ENCODE measurements at places on chromosomes 16 and 17.

GRCh38 chr17:48179071-48179945 lies 71.7 kb downstream of the SNX11 start:
- DNase-seq = no peak

DNA sequence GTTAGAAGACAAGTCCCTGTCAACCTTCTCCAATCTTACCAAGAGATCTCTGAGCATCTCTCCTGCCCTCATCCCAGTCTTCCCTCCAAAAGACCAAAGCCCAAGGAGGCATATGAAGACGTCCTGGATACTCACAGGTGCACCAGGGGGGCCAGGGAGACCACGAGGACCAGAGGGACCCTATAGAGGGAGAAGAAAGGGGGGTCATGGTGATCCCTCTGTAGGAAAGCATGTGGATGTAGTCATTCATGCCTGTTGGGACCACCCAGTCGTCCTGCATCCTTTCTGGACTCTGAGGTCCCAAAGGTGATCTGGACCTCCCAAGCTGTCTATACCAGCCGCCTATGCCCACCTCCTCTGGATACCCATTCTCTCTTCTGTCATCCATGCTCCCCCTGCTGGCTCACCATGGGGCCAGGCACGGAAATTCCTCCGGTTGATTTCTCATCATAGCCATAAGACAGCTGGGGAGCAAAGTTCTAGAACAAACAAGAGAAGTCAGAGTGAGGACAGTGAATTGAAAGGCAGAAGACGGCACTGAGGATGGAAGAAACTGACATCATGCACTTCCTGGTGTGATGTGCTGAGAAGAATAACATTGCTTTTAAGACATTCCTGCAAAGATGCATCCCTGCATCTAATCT lies 3.3 kb downstream of the COL1A1 start:
- peak; percentile 24 for DNase-seq

- no peak for DNase-seq
Observed at GRCh38 chr17:27207073-27207513, 86.8 kb upstream of the WSB1 start.

DNA sequence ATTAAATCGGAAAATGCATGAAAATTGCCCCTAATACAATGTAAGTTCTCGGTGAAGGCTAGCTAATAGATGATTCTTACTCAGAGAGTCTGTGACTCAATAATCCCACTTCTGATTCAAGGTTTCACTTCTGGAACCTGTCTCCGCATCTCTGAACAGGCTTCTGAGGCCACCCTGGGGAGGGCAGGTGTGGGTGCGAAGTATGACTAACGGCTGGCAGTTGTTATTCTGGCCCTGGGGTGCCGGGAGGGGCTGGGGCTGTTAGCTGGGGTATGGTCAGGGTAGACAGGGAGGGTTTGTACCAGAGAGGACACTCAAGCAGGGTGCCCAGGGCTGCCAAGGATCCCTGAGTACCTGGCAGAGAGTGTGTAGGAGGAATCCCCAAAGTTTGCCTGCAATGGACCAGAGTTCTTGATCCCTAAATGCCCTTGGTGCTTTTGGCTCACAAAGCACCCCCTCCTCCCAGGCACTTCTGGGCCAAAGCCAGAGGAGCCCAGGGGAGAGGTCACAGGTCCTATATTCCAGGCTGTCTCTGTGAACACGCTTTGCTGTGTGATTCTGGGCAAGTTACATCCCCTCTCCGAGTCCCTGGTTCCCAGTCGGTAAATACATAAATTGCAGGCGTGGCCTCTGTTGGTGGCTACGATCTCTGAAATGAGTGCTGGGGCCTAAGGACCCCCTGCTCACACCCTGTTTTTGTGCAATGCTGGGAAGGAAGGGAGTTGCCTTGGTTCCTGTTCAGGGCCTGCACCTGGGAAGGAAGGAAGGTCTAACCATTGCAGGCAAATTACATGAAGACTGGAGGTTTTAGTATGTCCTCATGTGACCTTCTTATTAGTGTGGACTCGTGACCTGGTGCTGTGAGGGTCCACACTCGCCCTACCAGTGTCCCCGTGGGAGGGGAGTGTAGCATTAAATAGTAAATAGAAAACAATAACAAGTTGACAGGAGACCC lies 49.9 kb upstream of the CPNE2 start:
- DNase-seq = peak; percentile 60
